ENCODE measurements at places on chromosomes 2 and 18. TPM values are rescaled to one million over a fixed set of nuclear protein-coding genes. Genes with fewer than 3 reads are reported as not detected.

Gene CTLA4
- not detected for total RNA-seq

Gene ASXL3
- 1.8 TPM for total RNA-seq

Gene REG3G
- not detected for total RNA-seq

Gene ST6GAL2
- total RNA-seq: 0.47 TPM

Gene AQP12B
- not detected for total RNA-seq

Gene HPCAL1
- 22.5 TPM for total RNA-seq

Gene KCNG3
- total RNA-seq: not detected

Gene CYRIA
- total RNA-seq: 4.3 TPM

Data from smooth muscle cell of the coronary artery (primary cell).